Trophoblast cell (in vitro differentiated cells and primary cell): ENCODE measurements at places on chromosomes 4 and X.

DNA sequence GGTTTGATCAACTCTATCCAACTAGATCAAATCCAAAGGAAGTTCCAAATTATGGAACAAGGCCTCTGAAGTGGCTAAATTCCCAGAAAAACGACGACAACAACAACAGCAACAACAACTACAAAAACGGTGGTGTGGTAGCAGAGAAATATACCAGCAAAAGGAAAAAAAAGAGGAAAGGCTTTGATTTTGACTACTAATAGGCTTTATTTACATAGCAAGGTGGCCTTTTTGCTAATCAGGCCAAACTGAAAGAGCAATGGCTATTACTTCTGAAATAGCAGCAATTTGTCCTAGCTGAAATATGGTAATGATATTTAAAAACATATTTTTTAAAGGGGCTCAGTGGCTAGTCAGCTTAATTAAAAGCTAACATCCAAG is 40.8 kb upstream of the TMPRSS11E start:
- no peak for DNase-seq

GRCh38 chrX:10769195-10769594 is 148.8 kb upstream of the MID1 start:
- DNase-seq: peak; percentile 60

- DNase-seq: no peak
Observed at GRCh38 chr4:122525865-122526264, 69.3 kb upstream of the IL2 start.

GRCh38 chrX:9611436-9612145 is 146.7 kb downstream of the TBL1X start:
- no peak for DNase-seq

- no peak for DNase-seq
Observed at GRCh38 chr4:16442296-16442695, 216.0 kb upstream of the TAPT1 start.

GRCh38 chr4:56859841-56860240 is 38.3 kb upstream of the SPINK2 start:
- no peak for DNase-seq

DNA sequence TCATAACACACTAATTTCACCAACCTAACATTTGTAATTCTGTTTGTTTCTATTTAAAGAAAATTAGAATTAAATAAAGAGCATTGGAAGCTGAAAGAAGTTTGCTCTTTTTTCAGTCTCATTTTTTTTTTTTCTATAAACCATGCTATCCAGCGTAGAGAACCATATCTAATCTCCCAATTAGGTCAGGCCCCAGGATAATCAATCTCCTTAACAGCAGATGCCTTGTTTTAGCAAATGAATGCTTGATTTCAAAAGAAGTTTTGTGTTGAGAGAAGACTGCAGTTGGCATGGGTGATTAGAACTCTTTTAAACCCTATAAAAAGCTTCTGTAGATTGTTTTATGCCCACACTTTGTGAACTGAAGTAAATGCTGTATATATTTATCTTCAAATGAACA is 15.6 kb upstream of the MAD2L1 start:
- no peak for DNase-seq

- no peak for DNase-seq
Observed at GRCh38 chr4:174549721-174550120, 27.4 kb upstream of the HPGD start.

GRCh38 chr4:152795891-152796290 is 16.1 kb downstream of the ARFIP1 start:
- peak; percentile 37 for DNase-seq

- DNase-seq: no peak
Observed at GRCh38 chrX:53511322-53511721, 77.2 kb upstream of the HSD17B10 start.

DNA sequence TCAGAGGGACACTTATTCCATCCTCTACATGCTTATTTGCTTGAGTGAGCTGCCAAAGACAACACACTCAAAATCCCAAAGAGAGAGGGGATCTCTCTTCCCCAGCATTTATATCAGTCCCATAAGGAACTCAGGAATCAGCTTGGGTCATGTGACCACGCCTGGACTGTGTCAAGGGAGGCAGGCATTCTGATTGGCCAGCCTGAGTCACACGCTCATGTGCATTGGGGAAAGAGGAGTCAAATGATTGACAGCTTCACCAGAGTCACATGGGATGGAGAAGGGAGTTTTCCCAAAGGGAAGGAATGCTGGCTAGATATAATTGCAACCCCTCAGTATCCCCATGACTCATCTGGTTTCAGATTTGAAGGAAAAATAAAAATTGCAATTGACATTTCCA is 49.0 kb downstream of the RWDD4 start:
- DNase-seq: peak; percentile 22

DNA sequence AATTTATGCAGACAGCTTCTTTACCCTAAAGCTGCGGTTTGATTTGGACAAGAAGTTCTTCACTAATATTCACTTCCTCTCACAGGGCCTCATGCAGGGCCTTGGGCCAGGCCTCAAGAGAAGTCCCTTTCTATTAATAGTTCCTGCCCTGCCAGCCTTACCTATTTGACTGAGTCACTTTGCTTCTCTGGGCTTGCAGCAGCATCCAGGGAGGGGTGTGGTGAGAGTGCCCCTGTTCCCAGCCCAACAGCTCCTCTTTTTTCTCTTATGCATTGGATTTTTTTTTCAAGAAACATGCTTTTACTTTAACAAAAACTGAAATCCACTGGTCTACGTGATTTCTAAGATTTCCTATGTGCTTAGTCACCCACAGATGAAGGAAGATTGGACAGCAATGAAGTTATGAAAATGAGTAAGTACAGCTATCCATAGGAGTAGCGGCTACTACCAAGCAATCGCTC is 26.7 kb downstream of the FAM156B start:
- DNase-seq: peak; percentile 4

DNA sequence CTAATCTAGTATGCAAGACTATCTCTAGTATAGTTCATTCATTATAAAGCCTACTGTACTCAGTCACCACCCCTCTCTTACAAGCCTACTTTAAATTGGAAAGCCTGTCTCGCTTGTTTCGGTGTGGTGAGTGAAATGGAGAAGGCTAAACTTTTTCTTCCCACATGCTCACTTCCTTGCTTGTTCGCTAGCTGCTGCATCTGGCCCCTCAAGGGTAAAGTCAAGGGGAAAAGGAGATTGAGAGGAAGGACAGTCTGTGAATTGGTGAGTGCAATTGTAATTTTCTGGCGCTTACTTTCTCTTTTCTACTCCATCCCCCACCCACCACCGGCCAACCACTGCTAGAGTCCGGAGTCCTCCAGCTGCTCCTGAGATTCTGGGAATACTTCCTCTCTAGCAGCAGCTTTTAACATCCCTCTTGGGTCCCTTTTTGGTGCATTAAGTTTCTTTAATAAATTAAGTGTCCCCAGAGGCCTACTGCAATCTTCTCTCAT is 12.1 kb upstream of the ARAP2 start:
- no peak for DNase-seq

- no peak for DNase-seq
Observed at GRCh38 chrX:39984191-39984956, 113.4 kb downstream of the BCOR start.

GRCh38 chr4:5376015-5376414 is 324.7 kb downstream of the STK32B start:
- DNase-seq: no peak

DNA sequence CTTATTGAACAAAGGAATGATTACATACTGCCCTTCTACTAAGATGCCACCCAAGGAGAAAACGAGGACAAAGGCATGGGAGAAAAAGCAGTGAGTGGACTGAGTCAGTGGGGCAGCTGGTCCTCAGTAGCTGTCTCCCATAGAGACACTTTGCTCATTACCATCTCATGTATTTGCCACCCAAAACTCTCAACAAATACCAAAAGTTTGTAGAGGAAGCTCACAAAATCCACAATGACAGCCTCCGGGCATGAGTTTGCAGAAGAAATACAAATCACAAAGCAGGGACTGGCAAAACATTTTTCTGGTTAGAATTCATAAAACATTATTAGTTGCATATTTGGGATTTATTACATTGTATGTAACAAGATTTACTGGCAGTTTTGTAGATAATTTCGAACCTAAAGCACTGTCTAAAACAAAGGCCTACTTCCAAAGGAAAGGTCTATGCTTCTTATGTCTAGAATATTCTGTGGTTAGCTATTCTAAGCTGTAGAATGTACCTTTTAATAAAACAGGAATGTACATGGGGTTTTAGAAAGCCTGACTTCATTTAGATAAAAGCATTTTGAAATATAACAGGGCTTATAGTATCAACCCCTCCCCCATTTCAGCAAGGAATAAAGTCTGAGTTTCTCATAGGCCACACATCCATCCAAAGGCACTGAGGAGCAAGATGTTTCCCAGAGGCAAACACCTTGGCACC is 17.7 kb downstream of the PCDH18 start:
- DNase-seq: no peak

- DNase-seq: no peak
Observed at GRCh38 chrX:130216320-130216719, 44.6 kb downstream of the RAB33A start.

- peak; percentile 2 for DNase-seq
Observed at GRCh38 chrX:8245411-8245810, 74.3 kb upstream of the VCX2 start.

DNA sequence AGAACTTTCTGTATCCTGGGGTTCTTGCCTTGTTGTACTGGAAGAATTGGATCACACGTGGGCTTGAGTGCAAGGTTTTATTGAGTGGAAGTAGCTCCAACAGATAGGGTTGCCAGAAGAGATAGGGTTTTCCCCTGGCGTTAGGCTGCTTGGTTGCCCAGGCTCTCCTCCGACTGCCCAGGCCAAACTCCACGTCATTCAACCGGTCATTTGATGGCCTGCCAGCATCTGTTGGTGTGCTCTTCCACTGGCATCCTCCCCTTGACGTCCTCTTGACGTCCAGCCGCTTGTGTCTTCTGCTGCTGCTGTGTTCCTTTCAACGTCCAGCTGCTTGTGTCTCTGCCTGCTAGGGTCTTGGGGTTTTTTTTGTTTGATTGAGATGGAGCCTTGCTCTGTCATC is 340.3 kb upstream of the ZCCHC13 start:
- no peak for DNase-seq

DNA sequence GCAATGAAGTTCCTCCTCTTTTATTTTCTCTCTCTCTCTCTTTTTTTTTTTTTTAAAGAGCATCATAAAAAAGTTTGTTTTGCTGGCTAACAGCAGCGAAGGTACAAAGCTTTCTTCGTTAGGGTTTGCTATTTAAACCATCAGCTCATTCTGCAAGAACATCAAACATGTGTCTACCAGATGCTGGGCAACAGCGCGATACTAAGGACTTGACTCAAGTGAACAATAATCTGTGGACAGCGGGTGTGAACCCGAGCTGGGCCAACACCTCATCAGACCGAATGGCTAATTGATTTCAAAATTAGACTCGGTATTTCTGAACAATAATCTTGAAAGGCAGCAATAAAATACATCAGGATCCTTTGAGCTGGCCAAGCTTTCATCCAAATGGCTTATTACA is 246.4 kb downstream of the FBXO8 start:
- DNase-seq: no peak

DNA sequence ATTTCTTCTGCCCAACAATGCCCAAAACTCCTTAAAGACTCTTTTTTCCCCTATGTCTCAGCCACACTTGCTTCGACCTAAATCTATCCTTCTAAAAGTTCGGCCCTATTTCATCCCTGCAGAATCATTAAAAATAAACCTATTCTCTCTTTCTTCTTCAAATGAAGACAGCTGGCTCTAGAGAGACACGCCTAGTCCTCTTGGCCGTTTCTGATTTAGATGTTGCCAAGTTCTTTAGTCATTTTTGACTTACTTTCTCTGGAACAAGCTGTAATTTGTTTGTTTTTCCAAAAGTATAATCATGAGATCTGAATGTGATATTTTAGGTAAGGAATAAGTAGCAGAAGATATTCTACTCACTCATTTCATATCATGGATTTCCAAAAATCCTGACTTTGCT is 211.6 kb downstream of the CENPC start:
- no peak for DNase-seq

DNA sequence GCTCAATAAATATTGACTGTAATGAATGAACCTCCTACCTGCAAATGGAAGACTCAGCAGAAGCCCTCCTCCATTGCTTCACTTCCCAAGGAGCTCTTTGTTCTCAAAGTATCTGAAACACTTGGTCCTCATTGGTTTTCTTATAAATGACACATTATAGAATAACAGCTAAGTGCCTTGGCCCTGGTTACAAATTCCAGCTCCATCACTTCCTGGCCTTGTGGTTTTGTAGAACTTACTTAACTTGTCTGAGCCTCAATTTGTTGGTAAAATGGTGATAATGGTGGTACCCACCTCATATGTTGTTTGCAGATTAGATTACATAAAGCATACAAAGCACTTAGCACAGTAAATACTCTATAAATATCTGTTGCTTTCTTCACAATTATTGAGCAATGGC is 25.2 kb upstream of the SMIM20 start:
- no peak for DNase-seq

GRCh38 chr4:121073004-121073435 is 685 bp upstream of the NDNF start:
- no peak for DNase-seq

- no peak for DNase-seq
Observed at GRCh38 chr4:14336656-14337055, 665.6 kb upstream of the CPEB2 start.
